Stomach (tissue), 19 donors: ENCODE measurements at places on chromosomes 12 and 14. TPM values are rescaled to one million over a fixed set of nuclear protein-coding genes. Genes with fewer than 3 reads are reported as not detected.
A peak's percentile ranks its signal among the peaks of the same experiment; 100 is the strongest.

DNA sequence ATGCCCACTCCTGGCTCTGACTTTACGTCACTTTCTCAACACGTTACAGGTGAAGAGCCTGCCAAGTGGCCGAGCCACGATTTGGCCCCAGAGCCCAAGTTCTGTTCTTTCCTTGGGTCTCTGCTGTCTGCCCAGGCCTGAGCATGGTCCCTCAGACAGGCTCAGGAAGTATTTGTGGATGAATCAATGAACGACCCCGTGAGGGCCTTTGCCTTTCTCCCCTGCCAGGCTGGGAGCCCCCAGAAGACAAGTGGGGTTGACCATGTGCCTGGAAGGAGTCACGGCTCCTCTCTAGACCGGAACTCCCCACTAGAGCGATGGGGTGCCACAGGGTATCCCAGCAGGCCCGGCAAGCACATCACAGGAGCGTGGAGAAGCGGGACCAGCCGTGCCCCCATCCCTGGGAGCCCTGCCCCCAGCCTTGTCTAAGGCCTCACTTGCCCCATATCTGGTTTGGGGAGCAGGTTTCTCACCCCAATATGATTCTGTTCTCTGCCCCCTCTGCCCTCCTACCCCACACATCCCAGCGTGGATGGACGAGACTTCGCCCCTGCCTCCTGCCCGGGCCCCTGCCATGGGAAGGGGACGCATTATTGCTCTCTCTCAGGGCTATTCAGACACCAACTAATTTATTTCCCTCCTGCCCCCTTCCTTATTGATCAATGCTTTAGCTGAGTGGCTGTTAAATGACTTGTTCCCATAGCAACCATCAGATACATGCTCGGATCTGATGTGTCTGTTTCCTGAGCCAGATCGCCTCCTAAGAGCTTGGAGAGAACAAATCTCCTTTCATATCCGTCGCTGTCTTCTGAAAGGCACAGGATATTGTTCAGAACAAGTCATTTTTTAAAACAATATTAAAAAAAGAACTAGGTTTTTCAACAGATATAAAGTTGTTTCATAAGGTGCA is 69.0 kb downstream of the DIO3 start:
- no peak for DNase-seq

DNA sequence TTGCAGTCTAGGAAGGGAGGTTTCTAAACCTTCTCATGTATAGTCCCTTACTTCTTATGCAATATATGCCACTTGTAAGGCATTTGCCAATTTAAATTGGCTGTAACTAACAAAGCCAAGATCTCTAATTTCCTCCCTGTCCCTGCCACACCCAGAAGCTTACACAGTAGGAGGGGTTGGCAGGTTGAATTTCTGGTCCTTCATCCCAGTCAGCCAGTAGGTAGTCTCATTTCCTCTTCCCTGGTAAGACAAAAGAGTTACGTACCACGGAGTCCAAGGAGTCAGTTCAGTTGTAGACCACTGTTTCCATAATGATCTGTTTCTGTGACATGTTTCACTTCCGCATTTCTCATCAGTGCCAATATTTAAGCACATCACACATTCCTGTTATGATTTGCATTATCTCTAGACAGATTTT is 47.0 kb upstream of the PLBD1 start:
- no peak for DNase-seq

DNA sequence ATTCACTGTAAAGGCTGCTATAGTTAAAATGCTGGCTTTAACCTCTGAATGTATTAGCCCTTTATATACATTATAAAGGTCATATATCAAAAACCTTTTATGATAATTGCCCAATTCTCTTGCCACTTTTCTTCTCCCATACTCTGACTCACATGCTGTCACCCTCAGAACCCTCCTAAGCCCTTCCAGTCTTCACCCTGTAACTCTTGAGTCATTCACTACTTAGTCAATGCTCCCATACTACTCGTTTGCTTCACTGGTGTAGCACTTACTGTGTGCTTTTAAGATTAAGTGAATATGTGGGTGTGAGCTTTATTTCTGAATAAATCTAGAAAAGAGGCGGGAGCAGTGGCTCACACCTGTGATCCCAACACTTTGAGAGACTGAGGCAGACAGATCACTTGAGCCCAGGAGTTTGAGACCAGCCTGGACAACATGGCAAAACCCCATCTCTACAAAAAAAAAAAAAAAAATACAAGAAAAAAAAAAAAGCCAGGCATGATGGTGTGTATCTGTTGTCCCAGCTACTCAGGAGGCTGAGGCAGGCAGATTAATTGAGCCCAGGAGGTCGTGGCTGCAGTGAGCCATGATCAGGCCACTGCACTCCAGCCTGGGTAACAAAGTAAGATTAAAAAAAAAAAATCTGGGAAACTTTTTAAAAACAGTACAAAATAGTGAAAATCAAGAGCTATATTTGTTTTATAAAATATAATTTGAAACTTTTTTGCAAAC is 37.6 kb downstream of the SPATA7 start:
- DNase-seq, result no peak

GRCh38 chr14:63483315-63483714 is 59.9 kb downstream of the PPP2R5E start:
- no peak for DNase-seq

DNA sequence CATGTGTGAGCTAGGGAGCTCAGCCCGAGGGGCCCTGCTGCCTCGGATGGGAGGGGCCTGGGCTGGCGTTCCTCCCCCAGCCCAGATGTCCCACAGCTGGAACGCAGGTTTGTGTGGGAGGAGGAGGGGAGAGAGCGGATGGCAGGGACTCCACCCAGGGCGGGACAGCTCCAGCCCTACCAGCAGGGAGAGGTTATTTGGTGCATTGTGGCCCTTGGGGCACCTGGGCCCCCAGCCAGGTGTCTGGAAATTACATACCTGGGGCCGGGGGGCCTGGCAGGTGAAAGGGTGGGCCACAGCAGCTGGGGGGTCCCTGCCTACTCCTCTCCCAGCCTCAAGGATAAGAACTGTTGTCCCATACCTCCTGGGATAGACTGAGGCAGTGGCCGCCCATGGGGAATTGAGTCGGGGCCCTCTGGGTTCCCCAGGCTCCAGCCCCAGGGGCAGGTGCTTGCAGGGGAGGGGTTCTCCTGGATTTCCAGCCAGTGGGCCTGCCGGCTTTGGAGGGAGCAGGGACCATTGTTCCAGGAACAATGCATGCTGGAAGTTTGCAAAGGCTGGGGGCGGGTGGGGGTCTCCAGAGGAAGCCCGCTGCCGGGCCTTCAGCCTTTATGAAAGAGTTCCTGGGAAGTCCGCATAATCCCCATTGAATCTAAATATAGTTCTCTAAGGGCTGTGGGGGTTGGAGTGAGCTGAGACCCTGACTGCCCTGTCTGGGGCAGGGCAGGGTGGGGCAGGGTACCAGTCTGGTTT is 1.2 kb downstream of the KIF26A start:
- DNase-seq, result no peak

DNA sequence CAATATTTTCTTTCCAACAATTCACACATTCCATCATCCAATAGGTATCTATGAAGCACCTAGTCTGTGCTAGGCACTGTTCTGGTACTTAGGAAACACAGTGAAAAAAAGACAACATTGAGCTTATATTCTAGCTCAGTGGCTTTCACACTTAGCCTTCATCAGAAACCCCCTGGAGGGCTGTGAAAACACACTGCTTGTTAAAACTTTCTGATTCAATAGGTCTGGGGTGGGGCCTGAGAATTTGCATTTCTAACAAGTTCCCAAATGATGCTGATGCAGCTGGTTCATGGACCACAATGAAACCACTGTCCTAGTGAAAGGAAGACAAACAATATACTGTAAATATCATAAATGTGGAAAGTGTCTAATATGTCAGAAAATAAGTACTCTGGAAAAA is 5.9 kb downstream of the VTI1B start:
- no peak for DNase-seq

- no peak for DNase-seq
Measured at GRCh38 chr12:2354151-2354991, 301.6 kb downstream of the CACNA1C start.

DNA sequence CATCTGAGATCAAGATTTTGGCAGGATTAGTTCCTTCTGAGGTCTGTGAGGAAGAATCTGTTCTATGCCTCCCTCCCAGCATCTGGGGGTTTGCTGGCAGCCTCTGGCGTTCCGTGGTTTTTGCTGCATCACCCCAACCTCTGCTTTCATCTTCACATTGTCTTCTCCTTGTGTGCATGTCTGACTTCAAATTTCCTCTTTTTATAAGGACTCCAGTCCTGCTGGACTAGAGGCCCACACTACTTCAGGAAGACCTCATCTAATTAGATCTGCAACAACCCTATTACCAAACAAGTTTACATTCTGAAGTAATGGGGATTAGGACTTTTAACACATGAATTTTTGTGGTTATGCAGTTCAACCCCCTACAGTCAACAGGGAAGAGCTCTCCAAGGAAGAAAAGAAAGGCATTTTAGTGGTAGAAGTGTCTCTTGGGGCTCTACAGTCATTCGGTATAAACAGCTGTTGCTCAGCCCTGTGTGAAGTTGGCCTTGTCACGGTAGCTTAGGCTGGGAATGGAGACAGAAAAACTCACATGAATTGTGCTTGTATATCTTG is 89.7 kb downstream of the CAND1 start:
- peak; percentile 27 for DNase-seq

DNA sequence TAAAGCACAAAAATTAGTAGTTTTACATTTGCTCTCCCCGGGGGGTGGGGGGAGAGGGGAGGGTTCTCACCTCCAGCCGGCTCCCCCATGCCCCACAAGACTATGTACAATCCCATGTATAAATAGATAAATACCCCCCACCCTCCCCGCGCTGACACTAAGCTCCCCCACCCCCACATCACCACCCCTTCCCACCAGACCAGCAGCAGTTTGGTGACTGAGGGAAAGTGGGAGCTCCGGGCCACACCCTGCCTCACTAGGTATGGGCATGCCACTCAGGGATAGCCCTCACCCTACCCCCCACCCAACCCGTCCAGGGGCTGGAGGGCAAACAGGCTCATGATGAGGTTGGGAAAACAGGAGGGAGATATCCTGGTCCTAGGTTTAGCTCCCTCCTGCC is 1.9 kb upstream of the PRKAG1 start:
- DNase-seq, result no peak

- peak; percentile 90 for DNase-seq
Measured at GRCh38 chr14:25132732-25133422, 82.9 kb upstream of the STXBP6 start.

DNA sequence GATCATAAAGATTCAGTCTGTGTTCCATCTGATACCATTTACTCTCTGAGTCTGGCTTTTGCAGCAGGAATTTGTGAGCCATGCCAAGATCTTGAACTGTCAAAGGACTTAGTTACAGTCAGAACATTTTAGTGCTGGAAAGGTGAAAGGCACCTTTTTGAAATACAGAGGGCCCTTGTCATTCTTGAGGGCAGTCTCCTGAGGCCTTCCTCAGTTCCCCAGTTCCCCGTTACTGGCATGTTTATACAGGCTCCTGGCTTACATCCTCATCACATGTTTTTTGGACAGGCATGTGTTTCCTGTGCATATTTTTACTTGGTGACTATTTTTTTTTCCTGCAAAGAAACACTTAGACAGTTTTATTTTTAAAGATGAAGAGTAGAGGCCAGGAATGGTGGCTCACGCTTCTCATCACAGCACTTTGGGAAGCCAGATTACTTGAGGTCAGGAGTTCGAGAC is 21.0 kb downstream of the CFAP54 start:
- no peak for DNase-seq

DNA sequence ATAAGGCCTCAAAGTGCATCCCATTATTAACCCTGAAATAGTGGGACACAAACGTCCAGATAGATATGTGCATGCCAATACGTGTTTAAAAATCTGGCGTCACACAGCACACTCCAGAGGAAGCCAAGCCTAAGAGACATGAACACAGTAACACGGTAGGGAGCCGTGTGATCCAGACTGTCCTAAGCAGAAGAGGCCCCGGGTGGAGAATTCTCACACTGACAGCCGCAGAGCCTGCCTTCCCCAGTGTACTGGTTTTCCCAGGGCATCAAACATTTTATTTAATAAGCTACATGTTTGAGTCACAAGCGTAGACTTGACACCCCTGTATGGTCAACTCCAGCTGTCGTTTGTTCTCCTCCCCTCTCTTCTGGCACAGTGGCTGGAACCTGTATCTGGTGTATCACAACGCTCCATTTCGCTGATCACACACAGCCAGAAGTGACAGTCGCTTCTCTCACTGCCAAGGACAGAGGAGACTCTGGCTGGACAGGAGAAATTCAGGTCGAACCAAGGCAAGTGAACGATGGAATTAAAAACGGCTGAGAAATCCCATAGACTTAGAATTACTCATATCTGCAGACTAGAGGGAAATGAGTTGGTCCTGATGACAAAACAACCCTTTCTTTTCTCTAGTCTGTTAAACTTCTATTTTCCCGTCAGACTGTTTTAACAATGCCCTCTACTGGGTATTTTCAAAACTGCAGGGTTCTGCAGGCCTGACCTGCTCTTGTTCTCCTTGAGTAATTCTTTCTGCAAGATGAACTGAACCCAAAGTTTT is 359.9 kb downstream of the RGS6 start:
- no peak for DNase-seq

DNA sequence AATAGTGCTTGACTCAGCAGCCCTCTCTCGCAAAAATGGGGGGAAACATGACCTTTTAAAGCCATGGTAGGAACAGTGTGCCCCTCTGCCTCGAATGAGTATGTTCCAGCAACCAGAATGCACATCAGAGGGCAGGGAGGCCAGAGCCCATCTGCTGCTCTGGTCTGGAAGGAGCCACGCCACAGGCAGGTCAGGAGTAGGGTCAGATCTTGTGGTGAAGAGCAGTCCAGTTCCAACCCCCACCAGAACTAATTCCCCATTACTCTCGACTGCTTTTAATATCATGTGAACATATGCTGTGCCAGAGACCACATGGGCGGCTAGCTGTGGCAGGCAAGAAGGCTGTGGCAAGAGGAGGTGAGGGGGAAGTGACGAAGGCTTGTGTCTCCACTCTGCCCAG is 34.6 kb upstream of the TMX1 start:
- no peak for DNase-seq

GRCh38 chr12:56229916-56230431 is at the start of gene SLC39A5:
SLC39A5 (plus strand) TSS chr12:56230051; CDS start chr12:56231275, 1,224 bp downstream.
- no peak for DNase-seq

GRCh38 chr14:59739794-59740193 is 130.8 kb downstream of the RTN1 start:
- DNase-seq, result no peak

- peak; percentile 76 for DNase-seq
Measured at GRCh38 chr14:105491366-105491973, 424 bp downstream of the TEDC1 start.

DNA sequence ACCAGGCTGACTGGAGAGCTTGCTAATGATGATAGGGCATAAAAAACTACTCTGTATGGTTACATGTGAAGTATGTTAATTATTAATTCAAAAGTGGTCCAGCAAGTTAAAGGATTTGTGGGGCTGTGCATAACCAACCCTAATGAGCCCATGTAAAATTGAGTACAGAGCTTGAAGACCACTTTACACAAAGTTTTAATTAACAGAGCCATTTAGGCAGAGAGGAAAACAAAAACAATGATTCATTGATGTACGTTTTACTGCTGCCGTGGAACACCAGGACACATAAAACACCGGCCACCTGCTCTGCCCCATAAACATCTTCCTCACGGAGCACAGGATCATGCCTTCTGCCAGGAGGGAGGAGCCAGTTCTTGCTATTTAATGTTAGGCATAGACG is 83.5 kb downstream of the RIMBP2 start:
- no peak for DNase-seq

GRCh38 chr14:47039336-47039735 is 387.8 kb upstream of the RPL10L start:
- no peak for DNase-seq

GRCh38 chr14:74425525-74426201 is 347 bp downstream of the SYNDIG1L start:
- DNase-seq, result peak; percentile 79

Gene RNASE1
- total RNA-seq, result 604 TPM

Gene LYZ
- total RNA-seq, result 177 TPM

Gene SAMD15
- under 0.01 TPM for total RNA-seq

Gene TSPAN19
- 12.3 TPM for total RNA-seq

Gene ATL1
- total RNA-seq, result 0.89 TPM

Gene RDH12
- total RNA-seq, result 9.9 TPM

Gene ARHGEF25
- total RNA-seq, result 48.4 TPM

Gene GPR137C
- not detected for total RNA-seq
